ENCODE measurements at places on chromosomes 7 and 10. TPM values are rescaled to one million over a fixed set of nuclear protein-coding genes. Genes with fewer than 3 reads are reported as not detected.

The TMEM184A gene
- not detected for total RNA-seq

The LRRC4 gene
- total RNA-seq = 0.94 TPM

The KCNMA1 gene
- total RNA-seq = 0.10 TPM

The CHST15 gene
- total RNA-seq = 2.2 TPM

The SMKR1 gene
- 2.3 TPM for total RNA-seq

The ENTPD1 gene
- total RNA-seq = 5.0 TPM

The ACBD7 gene
- total RNA-seq = not detected

The FAM20C gene
- total RNA-seq = 4.6 TPM

The GALNT17 gene
- total RNA-seq = not detected

The PNLIPRP1 gene
- total RNA-seq = not detected

The BTBD16 gene
- not detected for total RNA-seq

The AS3MT gene
- 3.7 TPM for total RNA-seq

The NPFFR1 gene
- 0.05 TPM for total RNA-seq

The SDK1 gene
- total RNA-seq = 2.5 TPM

The KIAA1549 gene
- 0.16 TPM for total RNA-seq

The CD36 gene
- total RNA-seq = not detected

The NXPH1 gene
- total RNA-seq = not detected

The TTYH3 gene
- 18.1 TPM for total RNA-seq

The PURB gene
- 29.8 TPM for total RNA-seq

The EPO gene
- total RNA-seq = not detected

The GJD4 gene
- total RNA-seq = not detected

The FAM237B gene
- total RNA-seq = not detected

The GIMAP8 gene
- 20.4 TPM for total RNA-seq

The ZNF853 gene
- total RNA-seq = 0.25 TPM

The ORAI2 gene
- total RNA-seq = 26.2 TPM

The KLF14 gene
- total RNA-seq = not detected

The ST8SIA6 gene
- 0.43 TPM for total RNA-seq

The NPM3 gene
- total RNA-seq = 31.3 TPM
